Caco-2 (cell line): ENCODE measurements at places on chromosomes 11 and 22.

GRCh38 chr11:1762537-1763302 is 1.0 kb downstream of the CTSD start:
- DNase-seq, result no peak

- peak; percentile 84 for DNase-seq
These were observed 26.2 kb downstream of the TCP11L1 start for GRCh38 chr11:33065445-33066178.

GRCh38 chr11:65210748-65211147 is 29.0 kb downstream of the CAPN1 start:
- no peak for DNase-seq

DNA sequence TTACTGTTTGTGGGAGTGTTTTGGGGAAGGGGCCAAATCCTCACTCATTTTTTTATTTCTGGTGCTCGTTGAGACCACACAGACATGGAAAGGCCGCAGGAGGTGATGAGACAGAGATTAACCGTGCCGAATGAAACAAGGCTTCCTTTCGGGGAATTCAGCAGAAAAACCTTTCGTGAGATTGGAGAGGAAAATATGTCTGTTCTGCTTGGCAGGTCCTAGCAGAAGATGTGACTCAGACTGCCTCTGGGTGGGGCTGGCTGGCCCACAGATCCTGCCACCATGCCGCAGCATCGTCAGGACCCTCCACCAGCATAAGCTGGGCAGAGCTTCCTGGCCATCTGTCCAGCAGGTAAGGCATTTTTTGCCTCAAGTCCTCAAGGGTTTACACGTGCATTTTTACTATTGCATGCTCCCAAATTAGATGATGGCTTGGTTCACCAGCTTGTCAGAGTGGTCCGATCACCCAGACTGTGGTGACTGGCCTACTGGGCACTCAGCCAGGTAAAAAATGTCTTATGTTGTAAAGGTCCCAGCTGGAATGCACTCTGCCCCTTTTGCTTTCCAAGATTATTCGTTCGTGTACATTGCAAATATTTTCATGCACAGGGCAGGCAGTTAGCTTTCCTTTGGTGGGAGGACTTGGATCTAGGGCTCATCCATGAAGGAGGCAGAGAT is 1.5 kb downstream of the DDB2 start:
- DNase-seq, result no peak

GRCh38 chr11:6096417-6096816 is 11.1 kb upstream of the OR56B4 start:
- no peak for DNase-seq

DNA sequence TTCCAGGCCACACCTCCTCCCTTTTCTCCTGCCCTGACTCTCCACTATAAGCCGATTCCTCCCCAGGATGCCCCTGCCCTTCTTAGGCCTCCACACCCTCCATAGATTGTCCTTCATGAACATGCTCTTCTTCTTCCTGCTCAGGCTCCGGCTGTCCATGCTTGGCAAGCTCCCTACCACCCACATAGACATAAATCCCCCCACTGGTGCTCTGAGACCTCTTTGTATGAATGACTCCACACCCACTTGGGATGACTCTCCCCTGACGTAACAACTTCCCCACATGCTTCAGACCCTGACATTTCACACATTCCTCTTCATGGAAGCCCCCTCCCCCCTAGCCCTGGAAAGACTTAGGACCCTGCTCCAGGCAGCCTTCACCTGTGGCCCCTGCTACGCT is 542.5 kb upstream of the LARGE1 start:
- DNase-seq, result no peak

DNA sequence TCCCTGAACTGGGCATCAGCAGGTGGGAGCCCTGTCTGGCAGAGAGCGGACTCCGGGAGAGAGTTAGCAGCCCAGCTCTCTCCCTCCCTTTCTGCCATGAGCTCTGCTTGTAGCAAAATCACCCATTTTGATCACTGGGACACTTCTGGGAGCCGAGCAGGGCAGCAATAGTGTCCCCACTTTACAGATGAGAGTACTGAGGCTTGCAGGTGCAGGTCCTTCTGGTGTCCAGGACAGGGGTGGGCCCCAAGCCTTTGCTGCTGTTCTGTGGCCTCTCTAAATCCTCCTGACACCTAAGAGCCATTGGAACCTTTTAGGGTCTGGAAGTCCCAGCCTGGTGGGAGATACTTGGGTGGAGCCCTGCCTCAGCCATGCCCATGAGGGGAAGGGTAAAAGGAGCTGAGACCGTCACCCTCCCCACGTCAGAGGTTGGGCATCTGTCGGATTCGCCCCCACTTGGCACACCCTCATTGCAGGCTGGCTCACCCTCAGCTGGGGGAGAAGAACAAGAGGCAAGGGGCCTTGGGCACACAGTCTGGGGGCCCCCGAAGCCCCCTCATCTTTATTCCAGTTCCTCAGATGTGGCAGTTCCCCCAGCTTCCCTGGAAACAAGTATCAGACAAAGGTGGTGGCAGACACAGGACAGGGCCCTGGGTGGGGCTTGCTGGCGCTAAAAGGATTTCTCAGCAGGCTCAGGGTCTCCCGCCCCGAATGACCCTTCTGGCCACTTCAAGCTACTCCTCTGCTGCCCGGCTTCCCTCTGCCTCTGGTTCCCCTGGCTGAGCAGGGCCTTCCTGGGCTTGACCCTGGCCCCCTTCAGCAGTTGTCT is 4.5 kb downstream of the RIN1 start:
- no peak for DNase-seq

GRCh38 chr11:43833657-43834073 is 47.0 kb upstream of the ALKBH3 start:
- peak; percentile 54 for DNase-seq
